CD4-positive, alpha-beta T cell treated with Interleukin-15 for 4 hours (primary cell): ENCODE measurements at places on chromosomes 2 and 18.

DNA sequence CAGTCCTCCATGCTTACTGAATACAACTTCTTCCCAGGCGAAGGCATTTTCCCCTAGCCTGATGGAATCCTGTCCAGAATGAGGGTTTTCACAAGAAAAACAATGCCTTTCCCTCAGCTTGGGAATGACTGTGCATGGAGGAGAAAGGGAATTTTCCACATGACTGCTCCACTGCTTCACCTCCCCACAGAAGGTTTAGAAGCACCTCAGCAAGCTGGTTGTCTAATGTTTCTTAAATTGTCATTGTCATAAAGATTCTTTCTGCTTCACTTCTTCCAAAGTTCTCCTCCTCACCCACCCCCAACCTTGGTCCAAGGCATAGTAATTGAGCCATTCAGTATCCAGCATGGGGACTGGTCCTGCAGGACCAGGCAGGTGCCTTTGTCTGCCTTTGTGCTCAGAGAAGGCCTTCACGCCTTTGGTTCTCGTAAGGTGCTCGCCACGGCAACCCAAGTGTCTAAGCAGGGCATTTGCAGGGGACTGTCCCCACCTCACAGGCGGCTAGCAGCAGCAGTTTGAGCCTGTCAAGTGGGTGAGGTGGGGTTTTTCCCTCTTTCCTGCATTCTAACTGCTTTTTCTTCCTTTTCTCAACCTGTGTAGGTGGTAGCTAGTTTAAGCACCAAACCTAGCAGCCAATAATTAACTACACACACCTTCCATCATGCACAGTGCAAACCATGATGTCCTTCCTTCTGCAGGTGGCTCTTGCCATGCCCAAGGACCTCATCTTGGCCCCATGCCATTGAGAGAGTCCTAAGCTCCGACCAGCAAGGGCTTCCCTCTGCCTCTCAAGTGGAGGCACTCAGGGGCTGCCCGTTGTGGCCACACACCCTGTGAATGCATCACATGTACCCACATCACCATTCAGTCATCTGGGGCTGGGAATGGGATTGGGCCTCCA is 65.7 kb upstream of the BCL2L11 start:
- DNase-seq, result no peak

- DNase-seq, result no peak
Measured at GRCh38 chr2:81876624-81877023, 1572.1 kb upstream of the LRRTM1 start.

DNA sequence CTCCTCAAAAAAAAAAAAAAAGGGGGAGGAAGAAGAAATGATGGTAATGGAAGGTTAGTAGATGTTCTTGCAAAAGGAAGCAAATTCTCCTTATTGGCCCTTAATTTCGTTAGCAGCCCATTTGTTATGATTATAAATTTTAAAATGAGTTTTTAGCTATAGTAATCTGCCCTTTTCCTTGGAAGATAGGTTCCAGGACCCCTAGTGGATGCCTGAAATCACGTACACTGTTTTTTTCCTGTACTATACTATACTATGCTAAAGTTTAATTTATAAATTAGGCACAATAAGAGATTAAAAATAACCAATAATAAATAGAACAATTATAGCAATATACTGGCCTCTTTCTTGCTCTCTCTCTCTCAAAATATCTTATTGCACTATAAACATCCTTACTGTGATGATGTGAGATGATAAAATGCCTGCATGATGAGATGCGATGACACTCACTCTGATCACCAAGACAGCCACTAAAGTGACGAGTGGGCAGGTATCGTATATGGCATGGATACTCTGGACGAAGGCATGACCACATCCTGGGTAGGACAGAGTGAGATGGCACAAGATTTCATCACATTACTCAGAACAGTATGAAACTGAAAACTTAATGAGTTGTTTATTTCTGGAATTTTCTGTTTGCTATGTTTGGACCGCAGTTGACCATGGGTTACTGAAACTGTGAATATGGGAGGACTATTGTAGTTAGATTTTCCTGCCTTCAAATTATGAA is 87.2 kb downstream of the KCTD18 start:
- DNase-seq, result no peak

DNA sequence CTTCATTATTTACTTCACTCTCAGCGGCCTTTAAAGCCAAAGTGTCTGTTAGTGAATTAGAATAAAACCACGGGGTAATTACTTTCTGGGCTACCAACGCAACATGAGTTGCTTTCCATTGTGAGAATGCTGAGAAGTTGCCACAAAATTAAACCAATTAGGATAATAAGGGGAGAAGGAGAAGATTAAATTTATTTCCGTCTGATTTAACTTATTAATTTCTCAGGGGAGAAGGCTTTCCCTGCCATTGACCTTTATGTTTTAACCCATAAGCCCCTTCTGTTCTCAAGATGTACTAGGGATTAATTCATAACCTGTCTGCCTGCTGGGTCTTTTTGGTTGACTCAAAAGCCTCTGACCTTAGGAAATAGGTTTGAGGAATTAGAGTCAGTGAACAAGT is 42.3 kb upstream of the IGFBP5 start:
- DNase-seq, result no peak

DNA sequence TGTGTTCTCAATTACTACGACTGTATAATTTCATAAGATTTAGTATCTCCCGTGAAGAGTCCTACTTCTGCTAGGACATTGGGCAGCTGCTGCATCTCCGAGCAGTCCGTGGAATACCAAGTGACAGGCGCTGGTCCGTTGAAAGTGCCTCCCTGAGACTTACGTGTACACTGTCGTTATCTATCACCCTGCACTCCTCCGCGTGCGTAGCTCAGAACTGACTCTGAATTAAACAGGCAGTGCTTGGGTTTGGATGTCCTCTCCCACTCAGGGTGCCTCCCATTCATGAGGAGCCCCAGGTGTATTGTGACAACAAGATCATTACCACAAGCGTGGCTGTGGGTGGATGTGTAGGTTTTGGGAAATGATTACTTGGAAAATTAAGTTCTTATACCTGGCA is 148.4 kb downstream of the SH3RF3 start:
- no peak for DNase-seq

DNA sequence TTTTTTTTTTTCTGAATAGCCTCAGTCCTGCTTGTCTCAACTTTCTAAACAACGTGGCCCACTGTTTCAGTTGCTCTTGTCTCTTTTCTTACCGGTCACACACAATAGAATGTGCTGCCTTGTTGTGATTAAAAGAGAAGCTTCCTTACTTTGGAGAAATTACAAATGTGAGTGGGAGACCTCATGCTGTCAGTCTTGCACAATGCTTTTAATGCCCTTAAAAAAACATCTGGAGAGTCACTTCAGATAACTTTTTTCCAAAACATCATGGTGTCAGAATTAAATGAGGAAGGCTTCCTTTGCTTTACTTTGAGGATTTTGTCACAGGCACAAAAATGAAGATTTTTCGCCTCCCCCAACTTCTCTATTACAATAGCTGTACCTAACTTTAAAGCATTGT is 37.7 kb downstream of the LHCGR start:
- DNase-seq, result no peak

DNA sequence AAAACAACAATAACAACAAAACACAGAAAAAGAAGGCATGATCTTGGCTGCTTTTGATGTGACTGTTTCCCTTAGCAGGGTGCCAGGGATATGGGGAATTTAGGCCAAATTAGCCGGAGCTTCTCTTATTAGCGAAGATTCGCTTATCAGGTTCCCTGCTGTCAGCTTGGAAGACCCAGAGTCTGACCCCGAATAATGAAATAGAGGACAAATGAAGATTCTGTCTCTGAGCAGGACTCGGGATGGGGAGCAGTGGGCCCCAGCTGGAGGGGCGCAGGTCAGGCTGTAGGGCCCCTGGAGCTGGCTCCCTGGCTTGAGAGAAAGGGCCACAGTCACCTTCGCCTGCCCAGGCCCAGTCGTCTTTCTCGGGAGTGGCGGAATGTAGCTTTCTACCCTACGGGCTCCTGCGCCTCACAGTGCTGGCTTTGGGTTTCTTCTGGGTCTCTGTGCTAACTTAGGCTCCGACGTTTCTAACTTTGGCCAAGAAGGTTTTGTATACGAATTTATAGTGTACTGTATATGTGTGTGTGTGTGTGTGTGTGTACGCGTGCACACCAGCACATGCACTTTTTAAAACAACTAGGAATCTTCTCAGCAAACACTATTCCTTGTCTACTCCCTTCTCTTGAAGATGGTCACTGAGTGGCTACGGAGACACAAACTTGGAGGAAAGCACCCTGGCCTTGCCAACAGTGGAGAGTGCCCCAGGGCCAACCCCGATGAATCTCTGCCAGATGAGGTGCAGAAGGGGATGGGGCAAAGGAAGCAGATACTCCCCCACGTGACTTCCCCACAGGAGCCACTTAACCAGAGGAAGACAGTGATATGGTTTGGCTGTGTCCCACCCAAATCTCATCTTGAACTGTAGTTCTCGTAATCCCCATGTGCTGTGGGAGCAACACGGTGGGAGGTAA is 195.6 kb upstream of the COPS8 start:
- DNase-seq, result no peak

DNA sequence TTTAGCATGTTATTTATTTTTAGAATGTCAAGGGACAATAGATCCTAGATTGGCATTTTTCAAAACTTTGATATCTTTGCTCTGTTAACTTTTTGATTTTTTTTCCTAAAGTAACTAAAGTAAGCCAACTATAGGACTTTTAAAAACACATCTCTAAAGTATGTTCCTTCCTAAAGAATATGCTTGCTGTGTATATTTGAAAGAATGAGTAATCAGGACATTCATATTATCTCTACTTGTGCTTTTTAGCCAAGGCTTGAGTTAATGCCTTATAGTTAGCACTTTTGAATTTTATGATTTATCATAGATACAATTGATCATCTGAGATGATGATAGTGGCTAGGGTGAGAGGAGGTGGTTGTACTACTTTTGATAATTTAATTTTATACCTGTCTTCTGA is 93.6 kb downstream of the BABAM2 start:
- DNase-seq, result no peak

DNA sequence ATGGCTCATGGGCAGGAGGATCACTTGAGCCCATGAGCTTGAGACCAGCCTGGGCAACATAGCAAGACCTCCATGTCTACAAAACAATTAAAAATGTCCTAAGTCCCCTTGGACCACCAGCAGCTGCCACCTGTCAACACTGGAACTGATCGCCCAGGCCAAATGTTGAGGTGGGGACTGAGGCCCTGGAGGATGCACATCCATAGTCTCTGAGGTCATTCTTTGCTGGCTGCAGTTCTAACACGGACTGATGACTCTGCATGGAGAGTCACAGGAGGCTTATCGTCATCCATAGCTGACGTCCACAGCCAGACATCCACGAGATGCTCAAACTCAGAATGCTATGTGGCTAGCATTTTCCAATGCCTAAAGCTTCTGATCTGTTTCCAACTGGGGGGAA is 151.3 kb downstream of the BCL2 start:
- no peak for DNase-seq

GRCh38 chr2:42063431-42064171 is 15.8 kb downstream of the PKDCC start:
- no peak for DNase-seq

- DNase-seq, result no peak
Measured at GRCh38 chr18:23003289-23003688, 70.2 kb downstream of the RBBP8 start.

GRCh38 chr18:8625461-8626092 is 16.3 kb downstream of the RAB12 start:
- DNase-seq, result no peak

GRCh38 chr2:197268786-197269584 is 41.6 kb downstream of the ANKRD44 start:
- DNase-seq, result peak; percentile 68

GRCh38 chr2:29816651-29817050 is 104.7 kb downstream of the ALK start:
- DNase-seq, result no peak

DNA sequence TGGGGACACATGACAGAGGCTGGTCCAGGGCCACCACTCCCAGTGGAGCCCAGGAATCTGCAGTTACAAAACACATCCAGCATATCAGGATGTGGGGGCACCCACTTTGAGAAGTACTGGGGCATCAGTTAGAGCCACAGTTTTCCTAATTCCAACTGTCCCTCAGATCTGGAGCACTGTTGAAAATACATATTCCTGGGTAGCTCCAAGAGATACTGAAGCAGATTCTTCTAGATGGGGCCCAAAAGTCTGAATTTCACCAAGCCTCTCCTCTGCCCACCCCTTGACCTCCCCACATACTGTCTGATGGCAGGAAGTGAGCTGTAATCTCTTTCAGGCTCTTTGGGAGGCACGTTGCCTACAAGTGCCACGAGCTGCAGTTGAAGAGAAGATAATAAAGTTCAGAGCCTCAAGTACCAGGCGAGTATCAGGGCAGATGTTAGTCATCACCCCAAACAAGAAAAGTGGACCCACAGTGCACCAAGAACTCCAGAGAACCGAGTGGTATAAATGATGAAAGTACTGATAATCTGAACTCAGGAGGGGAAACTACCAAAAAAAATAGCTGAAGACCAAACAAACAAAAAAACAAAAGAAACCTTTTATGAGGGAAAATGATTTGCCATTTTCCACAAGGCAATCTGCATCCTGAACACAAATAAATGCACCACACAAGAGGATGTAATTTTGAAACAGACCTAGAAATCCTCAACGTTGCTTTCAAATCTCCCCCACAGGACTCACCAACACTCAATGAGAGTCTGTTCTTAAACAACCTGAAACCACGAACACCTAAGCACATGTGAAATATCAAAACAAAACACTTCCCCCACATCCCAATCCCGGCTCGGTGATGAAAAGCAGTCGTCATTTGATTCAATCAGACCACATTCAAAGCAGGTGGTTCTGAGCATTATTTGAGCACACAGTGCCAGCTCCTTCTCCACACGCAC is 98.7 kb downstream of the TCF4 start:
- no peak for DNase-seq

- DNase-seq, result peak; percentile 39
Measured at GRCh38 chr2:239288951-239289511, 111.8 kb downstream of the HDAC4 start.

- no peak for DNase-seq
Measured at GRCh38 chr2:216107320-216107719, 1.8 kb upstream of the XRCC5 start.

DNA sequence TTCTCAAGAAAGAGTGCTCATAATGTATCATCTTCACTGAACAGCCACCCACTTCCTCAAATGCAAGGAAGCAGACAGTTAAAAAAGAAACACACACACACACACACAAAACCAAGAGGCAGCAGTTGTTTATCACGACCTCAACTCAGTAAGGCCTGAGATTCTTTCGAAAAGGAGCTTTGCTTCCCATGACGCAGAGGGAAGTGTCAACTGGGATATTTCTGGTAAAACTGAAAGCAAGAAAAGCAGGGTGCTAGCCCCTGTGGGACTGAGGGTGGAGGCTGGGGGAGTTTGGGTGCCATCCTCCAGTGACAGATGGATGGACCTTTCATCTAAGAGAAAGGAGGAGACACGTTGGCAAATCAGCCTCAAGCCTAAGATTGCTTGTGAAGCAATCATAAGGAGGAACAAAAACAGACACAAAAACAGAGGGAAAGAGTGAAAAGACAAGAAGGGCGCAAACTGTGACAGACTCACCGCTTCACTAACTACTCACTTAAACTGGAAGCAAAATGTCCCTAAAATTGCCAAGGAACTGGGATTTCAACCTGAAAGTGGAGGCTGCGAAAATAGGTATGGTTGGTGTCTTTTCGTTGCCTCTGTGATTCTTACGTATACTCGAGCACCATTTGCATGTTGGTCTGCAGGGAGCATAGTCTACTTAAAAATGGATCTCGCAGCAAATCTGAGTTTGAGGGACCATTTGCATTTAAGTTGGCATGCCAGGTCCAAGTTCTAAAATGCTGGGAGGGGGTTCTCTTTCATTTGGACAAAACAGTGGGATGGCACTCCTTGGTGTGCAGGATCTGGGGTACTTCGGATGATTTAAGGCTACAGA is at the start of gene ARHGAP25:
Gene ARHGAP25 (plus strand): TSS at position 124 of the 838 bp plus-strand sequence. CDS start 389 bp downstream, at position 513.
- DNase-seq, result peak; percentile 75

- no peak for DNase-seq
Measured at GRCh38 chr18:73577365-73577764, 570.3 kb downstream of the FBXO15 start.
